AG10803 (cell line): ENCODE measurements at places on chromosomes 5 and 9.

DNA sequence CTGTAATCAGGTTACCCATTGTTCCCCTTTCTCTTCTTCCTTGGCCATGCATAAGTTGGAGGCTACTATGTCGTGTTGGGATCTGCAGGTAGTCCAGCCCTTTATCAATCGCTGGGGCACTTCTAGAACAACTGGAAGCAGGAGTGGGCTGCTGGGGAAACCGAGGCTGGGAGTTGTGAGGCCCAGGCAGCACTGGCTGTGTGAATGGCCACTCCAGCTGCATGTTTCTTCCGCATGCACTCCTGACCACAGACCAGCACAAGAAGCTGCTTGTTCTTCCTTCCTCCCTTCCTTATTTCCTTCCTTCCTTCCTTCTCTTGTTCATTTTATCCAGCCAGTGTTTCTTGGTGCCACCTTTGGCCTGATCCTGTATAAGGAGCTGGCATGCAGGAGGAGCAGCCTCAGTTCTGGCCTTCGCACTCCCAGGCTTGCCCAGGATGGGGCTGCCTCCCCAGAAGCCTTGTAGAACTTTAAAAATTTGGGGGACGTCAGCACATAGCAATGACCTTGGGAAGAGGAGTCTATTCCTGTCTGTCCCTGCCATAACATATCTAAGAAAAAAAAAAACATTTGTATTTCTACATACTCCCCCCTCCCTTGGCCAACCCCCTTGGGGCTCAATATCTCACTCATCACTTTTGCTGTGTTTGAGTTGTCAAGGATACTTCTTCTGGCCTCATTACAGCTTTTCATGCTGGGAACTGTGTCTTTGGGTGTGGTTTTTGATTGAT, 20.8 kb upstream of the CXCL14 start:
- no peak for DNase-seq

DNA sequence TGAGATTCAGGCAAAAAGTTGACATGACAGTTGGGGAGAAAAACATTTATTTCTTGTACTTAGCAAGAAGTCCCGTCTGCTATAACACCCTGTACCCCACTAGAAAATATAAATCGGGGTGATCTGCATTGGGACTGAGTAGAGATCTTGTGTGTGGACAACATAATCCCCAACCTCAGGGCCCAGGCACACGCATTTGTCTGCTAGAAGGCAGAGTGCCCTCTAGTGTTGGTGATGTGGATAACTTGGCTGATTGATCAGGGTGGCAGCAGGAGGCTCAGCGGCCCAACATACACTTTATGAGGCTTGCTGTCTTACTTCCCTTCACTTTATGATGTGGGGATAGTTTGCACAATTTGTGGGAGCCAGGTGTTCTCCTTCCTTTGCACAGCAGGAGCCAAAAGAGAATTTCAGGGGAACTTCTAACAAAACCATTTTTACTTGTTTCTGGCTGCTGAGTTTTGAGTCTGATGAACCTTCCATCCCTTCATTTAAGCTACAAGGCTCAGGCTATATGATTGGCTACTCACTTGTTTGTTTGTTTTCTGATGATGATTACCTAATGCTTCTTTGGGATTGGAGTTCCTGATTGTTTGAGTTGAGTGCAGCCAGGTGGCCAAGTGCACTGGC, 263.2 kb downstream of the DMAC1 start:
- DNase-seq = peak; percentile 51

GRCh38 chr5:149319174-149319573, 26.1 kb upstream of the GRPEL2 start:
- DNase-seq = no peak

- DNase-seq = no peak
Observed at GRCh38 chr9:109258481-109259302, 62.2 kb downstream of the EPB41L4B start.

GRCh38 chr9:130639866-130640555, 24.4 kb upstream of the PRDM12 start:
- no peak for DNase-seq
